ENCODE measurements at places on chromosomes 3 and 15.

- DNase-seq, result no peak
Measured at GRCh38 chr3:120536642-120537041, 59.5 kb upstream of the NDUFB4 start.

DNA sequence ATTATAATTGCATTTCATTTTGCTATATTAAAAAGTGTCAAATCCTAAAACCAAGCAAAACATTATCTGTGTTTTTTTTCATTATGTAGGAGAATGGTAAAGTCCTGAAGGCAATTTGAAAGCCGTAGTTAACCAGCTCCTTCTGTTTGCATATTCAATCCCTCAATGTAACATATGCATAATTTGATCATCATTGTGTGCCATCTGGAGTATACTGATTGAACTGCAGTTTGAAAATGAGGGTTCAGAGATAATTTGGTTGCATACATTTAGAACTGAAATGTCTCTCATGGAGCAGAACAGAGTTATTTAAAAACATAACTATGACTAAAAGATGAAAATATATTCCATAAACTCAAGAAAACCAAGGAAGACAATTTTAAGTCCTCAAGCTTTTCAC is 518.6 kb downstream of the GBE1 start:
- no peak for DNase-seq

DNA sequence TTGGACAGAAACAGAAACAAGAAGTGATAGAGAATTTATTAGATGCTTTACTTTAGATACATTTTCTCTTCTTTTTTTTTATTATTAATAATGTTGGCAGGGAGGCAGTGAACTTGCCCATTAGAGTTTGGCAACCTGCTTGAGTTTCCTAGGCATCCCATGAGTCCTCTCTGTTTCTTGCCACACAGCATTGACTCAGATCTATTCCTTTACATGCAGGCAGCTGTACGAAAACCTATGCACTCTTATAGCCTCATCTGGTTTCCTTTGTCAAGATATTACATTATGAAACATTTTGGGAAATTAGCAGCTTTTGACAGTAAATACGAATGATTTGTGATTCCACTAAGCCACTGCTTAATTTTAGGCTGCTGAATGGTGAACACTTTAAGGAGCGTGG is 23.3 kb downstream of the IL1RAP start:
- DNase-seq, result no peak

- DNase-seq, result no peak
Measured at GRCh38 chr3:184556582-184557347, 4.8 kb upstream of the EPHB3 start.

DNA sequence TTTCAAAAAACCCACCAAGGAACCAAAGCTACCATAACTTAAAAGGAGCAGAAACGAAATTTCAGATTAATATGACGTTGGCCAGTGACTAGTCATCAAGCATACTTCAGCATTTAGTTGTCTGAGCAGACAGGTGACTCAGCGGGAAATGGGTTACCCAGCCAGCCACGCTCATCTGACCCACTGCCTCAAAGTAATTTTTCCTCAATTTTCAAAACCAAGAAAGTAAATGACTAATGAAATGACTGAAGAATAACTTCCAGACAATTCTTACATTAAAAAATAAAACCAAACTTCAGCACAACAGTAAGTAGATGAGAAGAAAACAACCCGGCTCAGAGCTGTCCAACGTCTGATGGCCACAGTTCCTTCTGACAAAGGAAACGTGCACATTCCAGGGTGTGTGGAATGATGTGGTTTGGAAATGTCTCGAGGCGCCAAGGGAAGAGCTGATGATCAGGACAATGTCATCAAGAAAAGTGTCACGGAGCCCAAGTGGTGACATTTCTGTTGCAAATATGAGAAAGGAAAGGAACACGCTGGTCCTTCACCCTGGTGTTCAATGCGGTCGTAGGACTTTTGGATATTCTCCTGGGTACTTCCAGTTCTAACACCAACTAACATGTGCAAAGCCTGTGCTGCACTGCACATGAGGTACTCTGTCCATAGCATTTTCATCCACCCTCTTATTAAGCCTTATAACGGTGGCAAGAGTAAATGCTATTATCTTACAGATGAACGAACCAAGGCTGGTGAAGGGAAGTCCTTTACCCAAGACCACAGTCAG is 79.1 kb downstream of the FOXP1 start:
- no peak for DNase-seq

GRCh38 chr15:68200016-68200861 is 4.9 kb downstream of the CALML4 start:
- no peak for DNase-seq

GRCh38 chr3:121885386-121885785 is 8.8 kb upstream of the SLC15A2 start:
- DNase-seq, result no peak

DNA sequence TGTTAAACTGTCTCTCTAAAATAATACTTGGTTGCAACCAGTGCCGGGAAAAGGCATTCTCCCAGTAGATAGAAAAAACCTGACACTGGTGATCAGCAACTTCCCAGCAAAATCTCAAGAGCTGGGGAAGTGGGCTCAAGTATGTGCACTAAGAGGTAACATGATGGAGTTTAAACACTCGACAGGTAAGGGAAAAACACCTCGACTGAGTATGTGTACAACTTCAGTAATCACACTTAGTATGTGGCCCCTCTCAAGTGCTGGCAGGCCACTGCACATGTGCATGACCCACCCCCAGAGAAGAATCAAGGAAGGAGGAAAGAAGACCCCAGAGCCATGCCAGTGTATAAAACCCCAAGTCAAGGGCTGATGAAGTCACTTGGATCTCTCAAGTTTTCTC is 27.4 kb downstream of the SPESP1 start:
- DNase-seq, result no peak

DNA sequence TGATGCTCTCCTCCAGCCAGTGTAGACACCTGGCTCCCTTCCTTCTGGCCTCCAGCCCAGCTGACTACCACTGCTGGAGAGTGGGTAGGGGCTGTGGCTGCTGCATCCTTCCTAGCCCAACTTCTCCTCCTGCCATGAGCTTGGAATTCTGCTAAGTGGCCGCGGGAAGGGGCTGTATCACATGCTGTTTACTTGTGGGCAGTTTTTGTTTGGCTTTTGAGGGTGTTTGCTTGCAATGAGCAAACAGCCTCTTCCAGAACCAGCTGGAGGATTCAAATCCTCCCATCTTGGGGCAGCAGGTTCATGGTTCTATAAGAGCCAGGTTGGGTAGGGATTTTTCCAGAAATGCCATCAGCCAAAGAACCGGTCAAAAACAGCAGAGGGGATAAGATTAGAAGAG is 9.0 kb downstream of the GASK1A start:
- DNase-seq, result no peak

GRCh38 chr3:116441652-116442051 is 3.6 kb downstream of the LSAMP start:
- DNase-seq, result no peak

- DNase-seq, result no peak
Measured at GRCh38 chr3:56042326-56042951, 425.8 kb downstream of the ERC2 start.

- DNase-seq, result no peak
Measured at GRCh38 chr3:18086078-18086477, 339.1 kb downstream of the SATB1 start.

DNA sequence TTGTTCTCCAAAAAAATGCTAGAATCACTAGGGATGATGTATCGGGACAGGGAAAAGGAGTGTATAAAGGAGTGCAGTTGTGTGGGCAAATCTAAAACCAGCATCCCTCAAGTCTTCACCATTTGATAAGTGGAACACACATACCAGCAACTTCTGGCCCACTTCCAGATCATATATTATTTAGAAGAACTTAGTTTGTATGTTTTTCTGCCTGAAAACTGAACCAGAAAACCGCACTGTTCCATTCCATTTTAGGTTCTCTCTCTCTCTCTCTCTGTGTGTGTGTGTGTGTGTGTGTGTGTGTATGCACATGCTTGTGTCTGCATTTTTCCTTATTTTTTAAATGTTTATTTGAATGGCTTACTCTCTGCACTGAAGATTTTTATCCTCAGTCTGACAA is 93.5 kb downstream of the SERPINI1 start:
- DNase-seq, result no peak

GRCh38 chr3:29557186-29557585 is 276.3 kb downstream of the RBMS3 start:
- no peak for DNase-seq

DNA sequence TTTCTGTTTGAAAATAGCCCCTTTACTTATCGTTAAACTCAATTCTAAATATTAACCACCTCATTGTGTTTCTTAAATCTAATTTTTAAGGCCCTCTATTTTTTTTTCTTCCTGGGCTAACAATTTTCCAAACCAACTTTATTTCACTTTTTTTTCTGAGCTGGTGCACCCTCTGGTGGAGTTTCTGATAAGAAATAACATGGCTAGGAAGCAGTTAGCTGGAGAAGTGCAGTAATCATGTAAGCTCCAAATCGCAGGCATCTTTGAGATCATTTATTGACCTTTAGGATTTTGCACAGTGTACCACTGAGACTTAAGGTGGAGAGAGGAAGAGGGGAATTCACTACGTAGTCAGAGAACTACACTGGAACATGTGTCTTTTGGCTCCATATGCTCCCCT is 6.4 kb downstream of the TMEM207 start:
- DNase-seq, result no peak

- no peak for DNase-seq
Measured at GRCh38 chr15:41575282-41575681, 16.3 kb downstream of the TYRO3 start.

DNA sequence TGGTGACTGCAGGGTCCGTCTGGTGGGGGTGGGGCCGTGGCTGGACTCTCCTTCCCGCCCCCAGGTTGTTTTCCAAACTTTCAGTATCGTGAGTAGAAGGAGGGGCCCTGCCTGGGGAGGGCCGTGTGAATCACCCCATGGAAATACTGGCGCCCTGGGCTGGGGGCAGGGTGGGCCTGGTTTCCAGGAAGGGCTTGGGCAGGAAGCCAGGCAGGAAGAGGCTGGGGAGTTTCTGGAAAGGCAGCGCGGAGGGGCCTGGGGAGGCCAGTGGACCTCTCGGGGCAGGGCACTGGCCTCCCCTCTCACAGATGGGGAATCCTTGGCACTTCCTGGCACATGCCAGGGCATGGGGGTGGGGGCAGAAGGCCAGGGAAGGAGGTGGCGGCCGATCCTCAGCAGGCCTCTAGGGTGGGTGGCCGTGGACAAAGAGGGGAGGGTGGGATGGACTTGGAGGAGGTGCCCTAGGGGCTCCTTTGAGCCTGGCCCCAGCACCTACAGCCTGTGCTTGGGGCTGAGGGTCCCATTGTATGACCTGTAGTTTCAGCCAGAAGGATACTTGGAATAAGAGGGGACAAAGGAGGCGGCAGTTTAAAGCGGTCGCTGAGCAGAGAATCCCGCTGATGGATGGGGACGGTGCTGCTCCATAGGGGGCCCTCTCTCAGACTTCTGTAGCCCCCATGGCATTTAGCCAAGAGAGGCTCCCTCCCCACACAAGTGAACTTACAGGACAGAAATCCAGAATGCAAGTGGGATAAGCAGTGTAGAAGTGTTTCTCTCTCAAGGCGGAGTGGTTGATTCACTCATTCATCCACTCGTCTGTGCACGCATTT is 56.5 kb upstream of the GATA2 start:
- peak; percentile 87 for DNase-seq

- DNase-seq, result no peak
Measured at GRCh38 chr3:60188803-60189202, 1062.4 kb downstream of the FHIT start.

- no peak for DNase-seq
Measured at GRCh38 chr15:33754242-33754641, 214.1 kb upstream of the CHRM5 start.

DNA sequence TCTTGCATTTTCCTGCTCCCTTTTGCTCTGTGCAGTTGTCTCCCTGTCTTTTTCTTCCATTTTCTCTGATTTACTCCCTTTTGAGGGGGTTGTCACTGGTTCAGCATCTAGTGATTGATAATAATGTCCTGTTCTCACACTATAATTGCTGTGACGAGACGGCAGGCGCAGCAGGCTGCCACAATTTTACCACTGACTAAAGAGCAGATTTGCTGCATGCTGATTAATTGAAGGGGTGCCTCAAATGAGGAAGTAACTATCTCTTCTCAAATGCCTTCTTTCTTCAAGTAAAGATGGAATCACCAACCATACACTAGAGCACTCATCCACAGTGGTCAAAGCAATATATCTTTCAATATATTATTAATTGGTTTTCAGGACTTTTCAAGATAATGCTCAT is 219.3 kb downstream of the CBLB start:
- DNase-seq, result no peak

- DNase-seq, result no peak
Measured at GRCh38 chr15:62497356-62497755, 332.3 kb upstream of the C2CD4B start.

DNA sequence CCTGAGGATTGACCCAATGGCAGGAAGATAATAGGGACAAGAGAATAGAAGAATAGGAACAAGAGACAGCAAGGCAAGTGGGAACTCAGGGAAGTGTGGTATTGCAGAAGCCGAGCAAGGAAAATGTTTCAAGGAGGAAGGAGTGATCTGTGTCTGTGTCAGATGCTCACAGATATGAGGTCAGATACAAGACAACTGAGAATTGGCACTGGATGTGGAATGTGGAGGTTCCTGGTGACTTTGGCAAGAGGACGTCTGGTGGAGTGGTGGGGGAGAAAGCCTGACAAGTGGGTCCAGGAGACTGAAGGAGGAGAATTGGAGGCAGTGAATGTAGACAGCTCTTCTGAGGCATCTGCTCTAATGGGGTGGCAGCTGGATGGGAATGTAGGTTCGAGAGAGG is 24.1 kb downstream of the GYG1 start:
- no peak for DNase-seq

DNA sequence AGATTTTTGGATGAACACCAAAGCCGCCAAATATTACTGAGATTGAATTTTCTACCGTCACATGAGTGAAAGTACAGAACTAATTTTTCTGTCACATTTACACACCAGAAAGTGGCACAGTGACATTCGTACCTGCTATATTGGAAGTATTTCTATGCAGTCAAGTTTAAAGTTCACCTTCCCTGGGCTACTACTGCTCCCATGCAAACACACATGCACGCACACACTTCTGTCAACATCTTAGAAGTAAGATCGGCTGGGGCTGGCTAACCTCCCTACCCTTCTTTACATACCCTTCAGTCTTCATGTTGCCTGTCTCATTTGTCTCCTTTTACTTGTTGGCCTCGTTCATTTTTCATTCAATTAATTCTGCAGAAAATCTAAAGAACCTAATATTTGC is 19.0 kb upstream of the TM4SF1 start:
- DNase-seq, result no peak

DNA sequence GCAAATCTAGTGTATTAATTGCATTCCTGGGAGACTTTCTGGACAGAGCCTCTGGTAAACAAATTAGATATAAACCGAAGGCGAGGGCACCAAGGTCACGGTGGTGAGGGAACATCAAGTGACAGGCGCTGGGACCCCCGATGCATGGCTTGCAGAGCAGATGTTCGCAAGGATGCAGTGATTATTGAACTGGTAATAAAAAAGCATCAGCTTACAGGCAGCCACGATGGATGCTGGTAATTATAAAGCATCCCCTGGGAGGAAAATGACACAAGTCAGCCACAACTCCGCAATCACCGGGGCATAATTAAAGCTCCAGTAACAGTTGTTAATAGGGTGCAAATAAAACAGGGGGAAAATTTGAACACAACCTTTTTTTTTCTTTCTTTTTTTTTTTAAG is 231.1 kb upstream of the DPH6 start:
- no peak for DNase-seq
